ENCODE measurements at places on chromosomes 7 and 10. TPM values are rescaled to one million over a fixed set of nuclear protein-coding genes. Genes with fewer than 3 reads are reported as not detected.

- DNase-seq, result peak; percentile 5
These were observed 18.6 kb downstream of the OCM2 start for GRCh38 chr7:97971120-97971989.

The GIMAP6 gene
- not detected for total RNA-seq

DNA sequence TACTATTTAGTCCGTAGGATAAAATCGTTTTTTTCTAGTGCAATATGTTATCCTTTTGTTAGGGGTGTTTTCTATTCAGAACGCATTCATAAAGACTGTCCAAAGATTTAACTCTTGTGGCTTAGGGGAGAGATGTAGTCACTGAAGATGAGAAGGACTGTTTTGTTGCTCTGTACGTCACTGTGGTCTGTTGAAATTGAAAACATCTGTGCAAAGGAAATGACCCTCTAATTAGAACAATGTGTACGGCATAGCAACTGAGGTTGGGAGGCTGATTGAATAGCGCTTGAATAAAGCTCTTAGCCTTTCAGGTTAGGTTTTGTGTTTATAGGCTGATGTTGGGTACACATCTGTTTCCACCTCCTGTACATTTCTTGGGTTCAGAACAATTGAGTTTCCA lies 453.4 kb upstream of the AKR1E2 start:
- DNase-seq, result no peak

DNA sequence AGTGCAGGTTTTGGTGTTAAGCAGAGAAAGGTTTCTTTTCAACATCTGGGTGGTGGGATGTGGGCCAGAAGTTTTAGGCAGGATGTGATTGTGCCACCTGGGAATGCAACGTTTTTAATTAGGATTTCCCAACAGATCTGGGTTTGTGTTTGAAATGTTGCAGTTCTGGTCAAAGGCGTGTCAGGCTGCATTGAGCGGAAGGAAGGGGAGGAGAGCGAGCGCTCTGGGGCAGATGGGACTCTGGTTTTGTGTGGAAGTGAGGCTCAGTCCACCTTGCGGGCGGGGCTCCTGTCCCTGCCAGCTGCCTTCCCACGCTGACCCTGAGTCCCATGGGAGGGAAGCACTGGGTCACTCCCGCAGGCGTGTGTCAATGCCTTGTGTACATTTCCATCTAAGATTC lies 767.7 kb downstream of the KCNMA1 start:
- no peak for DNase-seq

The C7orf33 gene
- total RNA-seq, result not detected

- no peak for DNase-seq
These were observed 131.2 kb downstream of the GFRA1 start for GRCh38 chr10:116141855-116142254.

GRCh38 chr10:29840516-29841276 lies 205.9 kb upstream of the SVIL start:
- DNase-seq, result no peak

GRCh38 chr10:86310291-86310690 lies 56.3 kb downstream of the GRID1 start:
- DNase-seq, result no peak

The LHPP gene
- 17.0 TPM for total RNA-seq

DNA sequence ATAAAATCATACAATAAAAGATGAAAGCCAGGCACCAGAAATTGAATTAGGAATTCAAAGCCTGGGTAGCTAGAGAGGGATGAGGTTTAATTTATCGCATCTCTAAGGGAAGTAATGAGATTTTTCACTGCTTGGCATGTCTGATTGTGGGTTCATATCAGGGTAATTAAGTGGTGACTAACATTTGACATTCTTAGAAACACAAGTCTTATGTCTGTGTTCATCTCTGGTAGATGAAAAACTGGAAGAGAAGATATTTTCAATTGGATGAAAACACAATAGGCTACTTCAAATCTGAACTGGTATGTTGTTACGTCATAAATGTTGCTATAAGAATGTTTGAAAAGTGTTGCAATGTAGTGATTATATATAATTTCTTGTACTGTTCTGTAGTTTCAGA lies 36.8 kb upstream of the ARMS2 start:
- no peak for DNase-seq

The SPDYE1 gene
- not detected for total RNA-seq

The FAM13C gene
- total RNA-seq, result 0.16 TPM

The TSPAN14 gene
- total RNA-seq, result 10.0 TPM

DNA sequence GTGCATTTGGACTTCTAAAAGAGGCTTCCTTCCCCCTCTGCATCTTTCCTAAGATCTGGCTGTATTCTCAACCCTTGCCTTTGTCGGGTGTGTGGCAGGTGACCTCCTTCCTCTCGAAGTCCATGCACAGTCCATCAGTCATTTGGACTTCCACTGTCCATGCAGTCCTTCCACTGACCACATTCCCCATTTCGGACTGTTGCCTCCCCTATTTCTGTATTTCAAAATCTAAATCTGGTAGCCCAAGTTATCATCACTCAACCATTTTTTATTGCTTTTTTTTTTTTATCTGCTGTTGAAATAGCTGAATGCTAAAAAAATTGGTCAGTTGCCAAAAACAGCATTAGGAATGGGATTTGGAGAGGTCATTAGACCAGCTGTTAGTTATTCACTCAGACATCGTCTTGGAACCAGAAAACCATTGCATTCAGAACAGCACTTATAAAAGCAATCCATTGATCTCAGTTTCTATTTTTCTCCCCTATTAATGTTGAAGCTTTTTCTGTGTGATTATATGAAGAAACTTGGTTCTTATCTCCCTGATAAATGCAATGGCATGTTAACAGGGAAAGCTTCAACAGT lies 575.6 kb downstream of the KIF20B start:
- DNase-seq, result no peak

- DNase-seq, result no peak
These were observed 191.7 kb upstream of the YAE1 start for GRCh38 chr7:39374436-39375040.

The SHH gene
- total RNA-seq, result not detected

The CFAP69 gene
- 0.44 TPM for total RNA-seq
